Stimulated activated CD4-positive, alpha-beta T cell treated with anti-CD3 and anti-CD28 coated beads, Interleukin-1b, Interleukin-23, amount 100 ng/mL, for 24 hours (primary cell): ENCODE measurements at places on chromosomes 6 and 20.

DNA sequence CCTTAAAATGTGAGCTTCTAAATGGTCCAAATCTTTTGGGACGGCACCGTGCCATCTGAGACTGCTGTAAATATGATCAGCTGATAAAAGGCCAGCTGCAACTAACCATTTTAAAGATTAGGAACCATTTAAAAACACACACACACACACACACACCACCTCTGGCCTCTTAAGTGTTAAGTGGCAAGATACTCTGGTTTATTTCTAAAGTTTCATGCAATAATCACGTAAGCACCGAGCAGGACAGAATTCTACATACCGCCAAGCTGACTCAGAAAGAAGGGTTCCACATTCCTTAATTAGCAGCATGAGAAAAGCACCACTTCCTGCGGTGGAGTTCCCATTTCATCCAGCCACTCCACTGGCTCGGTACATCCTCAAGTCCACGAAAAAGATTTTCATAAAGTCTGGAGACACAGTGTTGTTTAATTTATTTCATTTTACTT is 17.8 kb upstream of the ZNF217 start:
- no peak for DNase-seq

- DNase-seq: no peak
Measured at GRCh38 chr20:5770987-5771318, 20.8 kb downstream of the SHLD1 start.

DNA sequence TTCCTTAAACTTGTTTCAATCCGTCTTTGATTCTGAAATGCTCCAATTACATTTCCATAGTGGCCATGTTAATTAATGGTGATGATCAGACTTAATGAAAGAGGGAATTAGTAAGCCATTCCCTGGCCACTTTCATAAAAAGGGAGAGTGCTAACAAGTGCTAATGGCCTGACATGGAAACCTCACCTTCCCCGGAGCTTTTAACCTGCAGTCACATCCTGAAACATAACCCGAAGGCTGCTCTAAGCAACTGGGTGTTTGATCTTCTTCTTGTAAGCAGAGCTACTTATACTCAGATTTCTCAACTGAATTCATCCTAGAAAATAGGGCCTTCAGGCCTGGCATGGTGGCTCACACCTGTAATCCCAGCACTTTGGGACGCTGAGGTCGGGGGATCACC is 67.1 kb upstream of the ZMYND8 start:
- no peak for DNase-seq

GRCh38 chr6:28725890-28726348 is 197.9 kb downstream of the TRIM27 start:
- no peak for DNase-seq

DNA sequence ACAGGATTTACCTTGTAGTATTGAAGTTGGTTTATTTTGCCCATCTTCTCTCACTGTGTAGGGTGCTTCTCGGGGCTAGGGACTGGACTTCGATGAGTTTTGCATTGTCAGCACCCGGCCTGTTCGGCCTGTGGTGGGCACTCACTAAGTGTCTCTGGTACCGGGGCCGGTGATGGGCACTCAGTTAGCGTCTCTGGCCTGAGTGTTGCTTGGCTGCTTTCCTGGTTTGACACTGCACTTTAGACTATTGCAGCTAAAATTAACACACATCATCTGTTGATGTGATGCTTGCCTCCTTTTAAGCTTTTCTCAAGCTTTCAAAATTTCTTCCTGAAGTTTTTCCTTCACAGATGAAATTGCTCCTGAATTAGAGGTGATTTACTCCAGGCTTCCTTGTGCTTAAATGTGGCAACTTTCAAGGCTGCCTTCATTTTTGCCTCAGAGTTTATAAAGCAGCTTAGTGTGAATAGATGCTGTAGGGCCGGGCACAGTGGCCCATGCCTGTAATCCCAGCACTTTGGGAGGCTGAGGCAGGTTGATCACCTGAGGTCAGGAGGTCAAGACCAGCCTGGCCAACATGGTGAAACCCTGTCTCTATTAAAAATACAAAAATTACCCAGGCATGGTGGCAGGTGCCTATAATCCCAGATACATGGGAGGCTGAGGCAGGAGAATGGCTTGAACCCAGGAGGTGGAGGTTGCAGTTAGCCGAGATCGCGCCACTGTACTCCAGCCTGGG is 41.7 kb upstream of the TULP4 start:
- DNase-seq: no peak
